ENCODE measurements at places on chromosomes 7 and 10.

DNA sequence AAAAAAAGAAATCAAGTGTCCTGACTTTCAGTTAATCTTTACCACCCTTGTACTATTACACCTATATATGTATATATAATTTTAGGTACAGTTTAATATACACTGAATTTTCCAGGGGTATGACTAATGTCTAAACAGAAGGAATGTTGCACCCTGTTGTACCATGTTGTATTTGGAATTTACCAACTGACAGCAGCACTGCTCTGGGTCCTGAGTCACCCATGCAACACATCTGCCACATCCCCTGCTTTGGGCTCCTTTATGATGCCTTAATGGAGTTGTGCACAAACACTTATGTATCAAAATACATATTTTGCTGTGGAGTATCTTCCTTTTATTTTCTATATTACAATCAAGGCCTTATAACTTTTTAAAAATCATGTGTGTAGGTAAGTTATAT, 21.2 kb downstream of the YAE1 start:
- DNase-seq: no peak

- DNase-seq: no peak
Measured at GRCh38 chr7:104931181-104931781, 82.7 kb upstream of the KMT2E start.

- no peak for DNase-seq
Measured at GRCh38 chr7:135251496-135252391, 18.1 kb downstream of the STRA8 start.

GRCh38 chr10:53726921-53727320, 954.3 kb upstream of the MBL2 start:
- DNase-seq: no peak

- peak; percentile 21 for DNase-seq
Measured at GRCh38 chr7:117731455-117731854, 141.8 kb downstream of the CTTNBP2 start.
